ENCODE measurements at places on chromosomes 13 and 19. TPM values are rescaled to one million over a fixed set of nuclear protein-coding genes. Genes with fewer than 3 reads are reported as not detected.

ZBTB32 gene
- 26.1 TPM for total RNA-seq

OR7C1 gene
- 6.1 TPM for total RNA-seq

ATP4B gene
- not detected for total RNA-seq

BCAM gene
- 67.8 TPM for total RNA-seq

DNA sequence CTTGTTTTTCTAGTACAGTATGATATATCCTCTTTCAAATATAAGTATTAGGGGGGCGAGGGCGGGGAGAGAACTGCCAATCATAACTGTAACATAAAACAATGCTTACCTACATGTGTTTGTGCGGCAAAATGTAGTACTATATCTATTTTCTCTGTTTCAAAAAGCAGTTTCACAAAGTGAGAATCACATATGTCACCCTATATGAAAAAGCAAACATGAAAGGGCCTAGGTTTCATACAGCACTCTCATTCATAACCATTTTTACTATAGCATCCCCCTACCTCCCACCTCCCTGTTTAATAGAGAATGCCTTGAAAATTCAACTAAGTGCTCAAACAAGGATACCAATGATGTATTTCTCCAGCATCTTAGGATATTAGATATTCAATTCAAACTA, 5.2 kb downstream of the TGDS start:
- no peak overlapping the region for H3K27ac ChIP-seq
- no peaks in the 10 kb centered on the region for H3K36me3 ChIP-seq
- no peak for DNase-seq
- no peaks in the 10 kb centered on the region for H3K4me1 ChIP-seq
- no peak overlapping the region for H3K4me3 ChIP-seq
- no peaks in the 10 kb centered on the region for H3K27me3 ChIP-seq

DNA sequence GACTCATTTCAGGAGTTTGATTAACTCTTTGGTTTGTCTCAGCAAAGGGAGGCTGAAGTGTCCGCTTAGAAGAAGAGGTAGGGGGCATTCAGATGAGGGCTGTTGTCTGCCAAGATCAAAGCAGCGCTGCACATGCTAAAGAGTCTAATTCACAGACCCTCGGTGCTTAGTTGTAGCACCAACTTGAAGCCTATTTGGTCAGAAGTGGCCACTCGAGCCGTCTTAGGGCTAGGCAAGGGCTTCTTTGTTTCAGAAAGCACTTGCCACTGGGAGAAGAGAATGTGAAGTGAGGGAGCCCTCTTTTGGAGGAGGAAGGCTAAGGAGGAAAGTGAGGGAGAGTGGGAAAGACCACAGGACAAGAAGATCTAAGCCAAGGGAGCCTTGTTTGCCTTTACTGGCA, 313.4 kb upstream of the TMTC4 start:
- H3K4me1 ChIP-seq, result no peaks in the 10 kb centered on the region
- no peak for DNase-seq
- no peak overlapping the region for H3K27ac ChIP-seq
- no peaks in the 10 kb centered on the region for H3K27me3 ChIP-seq
- no peaks in the 10 kb centered on the region for H3K36me3 ChIP-seq
- no peak overlapping the region for H3K4me3 ChIP-seq

GRCh38 chr13:60627071-60627686, 230.2 kb downstream of the TDRD3 start:
- no peak overlapping the region for H3K27ac ChIP-seq
- no peaks in the 10 kb centered on the region for H3K27me3 ChIP-seq
- no peaks in the 10 kb centered on the region for H3K4me1 ChIP-seq
- peak; percentile 53 for DNase-seq
- H3K4me3 ChIP-seq, result no peak overlapping the region

- peak; percentile 65 for DNase-seq
- no peak overlapping the region for H3K27ac ChIP-seq
- H3K36me3 ChIP-seq, result no peaks in the 10 kb centered on the region
- H3K4me3 ChIP-seq, result no peak overlapping the region
- no peaks in the 10 kb centered on the region for H3K4me1 ChIP-seq
Observed at GRCh38 chr19:45569619-45570421, 14.8 kb downstream of the OPA3 start.

GRCh38 chr19:2468596-2468995, 7.3 kb upstream of the GADD45B start:
- H3K36me3 ChIP-seq, result no peaks in the 10 kb centered on the region
- no peak for DNase-seq
- H3K27me3 ChIP-seq, result no peaks in the 10 kb centered on the region
- no peak overlapping the region for H3K4me3 ChIP-seq

DNA sequence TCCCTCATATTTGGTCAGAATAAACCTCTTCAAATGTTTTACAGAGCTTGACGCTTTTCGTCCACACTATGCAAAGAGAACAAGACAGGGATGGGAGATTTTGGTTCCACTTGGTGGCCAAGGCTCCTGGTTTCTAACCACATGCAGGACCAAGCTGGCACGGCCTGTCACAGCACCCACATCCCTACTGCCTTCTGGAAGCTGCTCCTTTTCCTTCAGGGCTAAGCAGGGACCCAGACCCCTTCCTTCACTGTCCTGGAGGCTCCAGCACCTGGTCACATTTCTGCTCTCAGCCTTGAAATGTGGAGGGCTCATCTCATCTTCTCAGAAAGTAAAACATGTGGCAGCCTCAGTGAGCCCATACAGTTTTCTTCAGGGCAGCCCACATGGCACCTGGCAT, 50.4 kb upstream of the ARHGEF7 start:
- no peak overlapping the region for H3K27ac ChIP-seq
- H3K27me3 ChIP-seq, result no peaks in the 10 kb centered on the region
- DNase-seq, result no peak
- peaks cover 8% of the 10 kb centered on the region for H3K4me1 ChIP-seq
- H3K4me3 ChIP-seq, result no peak overlapping the region

DNA sequence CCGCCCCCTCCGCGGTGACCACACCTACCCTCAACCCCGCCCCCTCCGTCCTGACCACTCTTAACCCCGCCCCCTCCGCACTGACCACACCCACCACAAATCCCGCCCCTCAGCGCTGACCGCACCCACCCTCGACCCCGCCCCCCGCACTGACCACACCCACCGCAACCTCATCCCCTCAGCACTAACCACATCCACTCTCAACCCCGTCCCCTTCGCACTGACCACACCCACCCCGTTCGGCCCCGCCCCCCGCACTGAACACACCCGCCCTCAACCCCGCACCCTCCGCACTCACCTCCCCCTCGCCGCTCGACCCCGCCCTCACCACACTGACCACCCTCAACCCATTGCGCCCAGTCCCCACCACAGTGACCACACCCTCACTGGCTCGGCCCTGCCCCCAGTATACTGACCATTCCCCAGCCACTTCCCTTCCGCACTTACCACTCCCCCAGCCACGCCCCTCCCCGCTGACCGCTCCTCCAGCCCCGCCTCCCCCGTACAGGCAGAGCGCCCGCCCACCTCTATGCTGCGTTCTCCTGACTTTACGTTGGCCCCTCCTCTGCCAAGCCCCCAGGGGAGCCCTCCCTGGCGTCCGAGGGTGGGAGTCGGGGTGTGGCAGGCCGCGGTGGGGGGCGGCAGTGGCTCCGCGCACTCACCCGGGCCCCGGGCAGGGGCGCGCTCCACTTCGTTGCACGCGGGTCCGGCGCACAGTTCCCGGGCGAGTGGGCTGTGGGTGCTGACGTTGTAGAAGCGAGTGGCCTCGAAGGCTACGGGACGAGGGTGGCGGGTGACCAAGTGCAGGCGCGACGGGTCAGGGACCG, 8.4 kb downstream of the F2RL3 start:
- H3K4me1 ChIP-seq, result peaks cover 15% of the 10 kb centered on the region
- peak overlapping the region; percentile 82 for H3K27ac ChIP-seq
- no peaks in the 10 kb centered on the region for H3K27me3 ChIP-seq

GRCh38 chr13:27599845-27600553, 20.3 kb downstream of the LNX2 start:
- H3K27me3 ChIP-seq, result no peaks in the 10 kb centered on the region
- no peak overlapping the region for H3K27ac ChIP-seq
- no peaks in the 10 kb centered on the region for H3K36me3 ChIP-seq
- H3K4me1 ChIP-seq, result no peaks in the 10 kb centered on the region
- H3K4me3 ChIP-seq, result no peak overlapping the region

- peak overlapping the region; percentile 87 for H3K27ac ChIP-seq
- no peaks in the 10 kb centered on the region for H3K27me3 ChIP-seq
- no peaks in the 10 kb centered on the region for H3K36me3 ChIP-seq
- H3K4me3 ChIP-seq, result peak overlapping the region; percentile 88
- no peak for DNase-seq
- peaks cover 19% of the 10 kb centered on the region for H3K4me1 ChIP-seq
Observed at GRCh38 chr13:45120967-45121831, 889 bp downstream of the GTF2F2 start.

Measured in testis (tissue), 5 donors.